Hepatic stellate cell (primary cell): ENCODE measurements at places on chromosomes 6 and 20.

GRCh38 chr6:132382630-132383175 lies 18.6 kb downstream of the MOXD1 start:
- DNase-seq: no peak

GRCh38 chr6:145060714-145061113 lies 674.6 kb downstream of the EPM2A start:
- DNase-seq: no peak

DNA sequence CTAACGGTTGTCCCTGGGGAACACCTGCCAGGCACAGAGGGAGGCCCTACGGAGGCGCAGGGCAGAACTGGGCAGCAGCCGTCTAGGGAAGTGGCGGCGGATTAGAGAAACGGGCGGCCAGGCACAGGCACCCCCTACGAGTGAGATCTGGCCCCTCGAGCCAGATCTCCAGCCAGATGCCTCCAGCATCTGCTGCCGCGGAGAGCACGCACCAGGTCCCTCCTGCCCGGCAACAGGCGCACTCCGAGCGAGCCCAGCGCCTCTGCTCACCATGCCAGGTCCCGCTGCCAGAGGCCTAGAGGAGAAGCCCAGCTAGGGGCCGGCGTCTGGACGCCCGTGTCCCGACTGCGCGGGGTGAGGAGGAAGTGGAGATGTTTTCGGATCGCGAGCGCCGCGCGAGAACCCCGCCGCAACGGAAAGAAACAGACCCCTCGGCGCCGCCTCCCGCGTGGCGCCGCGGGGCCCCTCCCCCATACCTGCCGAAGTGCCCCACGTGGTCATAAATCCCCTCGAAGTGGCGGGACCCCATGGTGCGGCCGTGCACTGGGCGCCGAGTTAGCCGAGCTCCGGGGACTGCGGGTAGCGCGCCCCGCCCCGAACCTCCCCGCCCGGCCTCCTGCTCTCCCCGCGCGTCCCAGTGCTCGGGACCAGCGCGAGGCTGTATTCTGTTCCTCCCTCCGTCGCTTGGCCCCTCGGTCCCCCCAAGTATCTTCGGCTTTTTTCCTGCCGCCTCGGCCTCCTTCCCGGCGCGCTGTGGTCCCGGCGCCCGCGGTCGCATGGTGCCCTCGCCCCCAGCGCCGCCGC lies at the start of gene SLC22A16:
Gene SLC22A16 (minus strand): TSS at position 568 of the 804 bp plus-strand sequence. CDS start 39 bp downstream, at position 529.
- no peak for DNase-seq

- no peak for DNase-seq
Observed at GRCh38 chr6:105753207-105753606, 332.9 kb upstream of the PRDM1 start.

DNA sequence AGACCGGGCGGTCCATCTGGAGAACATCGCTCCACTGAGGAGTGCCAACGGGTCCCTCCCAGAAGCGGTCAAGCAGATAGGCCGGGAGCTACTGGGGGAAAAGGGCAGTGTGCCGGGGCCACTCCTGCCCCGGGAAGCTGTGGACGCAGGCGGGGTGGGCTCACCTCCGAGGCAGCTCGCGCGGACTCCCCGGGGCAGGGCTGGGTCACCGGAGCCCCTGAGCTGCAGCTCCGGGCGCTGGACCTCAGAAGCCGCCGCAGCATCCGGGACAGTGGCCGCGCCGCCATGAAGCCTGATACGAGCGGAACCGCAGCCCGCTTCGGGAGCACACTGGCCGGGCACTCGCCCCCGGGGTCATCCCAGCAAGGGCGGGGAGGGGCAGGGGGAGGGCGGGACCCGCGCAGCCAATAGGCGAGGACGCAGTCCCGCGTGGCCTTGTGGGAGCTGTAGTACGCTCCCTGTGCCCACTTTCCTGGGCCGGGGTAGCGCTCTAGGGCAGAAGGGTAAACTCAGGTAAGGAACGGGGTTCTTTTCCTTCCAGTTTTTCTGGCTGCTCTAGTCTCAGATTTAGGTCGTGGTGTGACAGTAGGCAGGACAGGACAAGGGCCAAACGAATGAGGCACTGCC lies at the start of gene MOCS1:
Gene MOCS1 (minus strand): TSS at position 332 of the 627 bp plus-strand sequence. CDS start 45 bp downstream, at position 287.
- DNase-seq: peak; percentile 84

DNA sequence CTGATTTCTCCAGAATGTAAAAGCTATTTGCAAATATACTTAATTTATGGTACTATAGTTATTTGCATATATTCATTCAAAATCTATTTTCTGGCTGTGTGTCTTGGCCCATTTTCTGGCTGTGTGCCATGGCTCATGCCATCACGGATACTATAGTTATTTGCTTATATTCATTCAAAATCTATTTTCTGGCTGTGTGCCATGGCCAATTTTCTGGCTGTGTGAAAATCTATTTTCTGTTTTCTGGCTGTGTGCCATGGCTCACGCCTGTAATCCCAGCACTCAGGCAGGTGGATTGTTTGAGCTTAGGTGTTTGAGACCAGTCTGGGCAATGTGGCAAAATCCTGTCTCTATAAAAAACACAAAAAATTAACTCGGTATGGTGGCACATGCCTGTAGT lies 28.9 kb upstream of the RIPK1 start:
- no peak for DNase-seq

GRCh38 chr20:22339091-22339881 lies 245.1 kb downstream of the FOXA2 start:
- DNase-seq: peak; percentile 19

DNA sequence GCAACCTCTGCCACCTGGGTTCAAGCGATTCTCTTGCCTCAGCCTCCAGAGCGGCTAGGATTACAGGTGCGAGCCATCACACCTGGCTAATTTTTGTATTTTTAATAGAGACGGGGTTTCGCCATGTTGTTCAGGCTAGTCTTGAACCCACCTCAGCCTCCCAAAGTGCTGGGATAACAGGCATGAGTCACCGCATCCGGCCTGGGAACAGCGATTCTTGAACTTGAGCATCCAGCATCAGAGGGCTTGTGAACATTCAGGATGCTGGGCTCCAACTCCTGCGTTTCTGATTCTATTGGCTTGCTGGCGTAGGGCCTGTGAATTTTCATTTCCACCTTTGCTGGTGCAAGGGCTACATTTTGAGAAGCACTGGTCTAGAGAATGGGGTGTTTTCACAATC lies 24.5 kb upstream of the PIM1 start:
- DNase-seq: no peak

GRCh38 chr6:21438237-21438985 lies 155.1 kb upstream of the SOX4 start:
- no peak for DNase-seq

GRCh38 chr20:58361481-58362205 lies 27.4 kb upstream of the VAPB start:
- peak; percentile 71 for DNase-seq

- DNase-seq: no peak
Observed at GRCh38 chr6:131321589-131321988, 186.3 kb downstream of the AKAP7 start.

DNA sequence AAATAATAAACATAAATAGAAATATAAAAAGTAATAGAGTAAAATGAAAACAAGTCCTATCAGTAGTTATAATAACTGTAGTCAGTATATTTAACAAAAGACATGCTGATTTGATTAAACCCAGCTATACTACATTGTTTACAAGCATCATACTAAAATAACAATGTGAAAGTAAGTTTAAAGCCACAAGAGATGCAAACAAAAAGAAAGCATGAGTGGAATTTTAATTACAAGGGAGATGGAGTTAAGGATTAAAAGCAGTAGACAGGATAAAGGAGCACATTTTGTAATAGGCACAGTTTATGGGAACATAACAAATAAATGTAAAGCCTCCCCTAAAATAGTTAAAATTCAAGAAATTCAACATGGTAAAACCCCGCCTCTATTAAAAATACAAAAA lies 41.5 kb downstream of the SENP6 start:
- no peak for DNase-seq

DNA sequence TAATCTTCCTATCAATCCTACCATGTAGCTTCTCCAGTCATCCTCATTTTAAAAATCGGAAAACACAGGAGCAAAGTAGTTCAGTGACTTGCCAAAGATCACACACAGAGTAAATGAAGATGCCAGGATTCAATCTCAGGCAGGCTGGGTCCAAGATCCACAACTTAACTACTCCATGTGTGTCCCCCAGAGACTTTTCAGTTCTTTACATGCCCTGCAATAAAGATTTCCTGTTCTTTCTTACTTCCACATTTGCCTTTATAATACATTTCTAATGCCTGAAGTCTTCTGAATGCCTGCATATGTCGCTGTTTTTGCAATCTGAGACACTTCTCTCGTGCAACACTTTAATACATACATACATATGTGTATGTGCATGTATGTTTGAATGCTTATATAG lies 121.7 kb upstream of the MARCKS start:
- DNase-seq: no peak

- peak; percentile 64 for DNase-seq
Observed at GRCh38 chr6:152124429-152125074, 317.1 kb downstream of the ESR1 start.

DNA sequence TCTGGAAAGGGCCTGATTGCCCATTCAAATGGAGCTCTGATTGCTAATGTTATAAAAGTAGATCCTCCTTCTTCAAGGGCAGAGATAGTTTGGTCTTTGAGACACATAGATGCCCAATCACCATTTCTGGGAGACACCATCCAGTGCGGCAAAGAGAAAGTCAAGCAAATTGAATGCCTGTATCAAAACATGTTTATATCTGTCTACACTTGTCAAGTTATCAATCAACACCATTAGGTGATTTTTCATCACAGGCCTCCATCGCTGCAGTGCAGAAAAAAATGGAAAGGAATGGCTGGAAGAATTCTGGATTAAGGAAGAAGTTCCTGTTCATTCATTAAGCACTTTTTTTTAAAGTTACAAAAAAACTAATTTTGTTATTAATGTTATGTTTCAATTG lies 54.8 kb upstream of the ZFP64 start:
- no peak for DNase-seq

- DNase-seq: no peak
Observed at GRCh38 chr6:85396159-85396808, 53.6 kb upstream of the NT5E start.

GRCh38 chr20:36447101-36447500 lies 94.2 kb upstream of the MYL9 start:
- DNase-seq: no peak

DNA sequence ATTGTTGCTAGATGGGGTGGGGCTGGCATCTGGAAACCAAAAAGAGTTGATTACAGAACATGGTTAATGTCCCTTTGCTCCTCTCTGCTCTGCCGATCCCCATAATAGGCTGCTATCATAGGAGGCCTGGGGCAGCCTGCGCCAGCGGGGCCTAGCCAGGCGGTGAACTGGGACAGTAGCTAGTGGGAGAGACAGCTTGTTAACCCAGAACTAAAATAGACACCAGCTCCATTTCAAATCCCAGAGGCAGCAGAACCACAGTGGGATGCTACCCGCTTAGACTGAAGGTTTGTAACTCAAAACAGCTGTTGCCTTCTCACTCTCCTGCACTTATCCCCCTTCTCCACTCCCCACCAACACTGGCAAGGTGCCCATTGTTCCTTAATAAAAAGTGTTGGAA lies 98.5 kb downstream of the SSR1 start:
- no peak for DNase-seq

- no peak for DNase-seq
Observed at GRCh38 chr6:125587666-125588632, 161.5 kb upstream of the HEY2 start.

GRCh38 chr6:22320750-22321149 lies 23.9 kb upstream of the PRL start:
- DNase-seq: peak; percentile 44

- DNase-seq: peak; percentile 99
Observed at GRCh38 chr20:58623579-58624473, 27.3 kb upstream of the STX16 start.

GRCh38 chr20:58967652-58968429 lies 13.2 kb upstream of the NELFCD start:
- no peak for DNase-seq

DNA sequence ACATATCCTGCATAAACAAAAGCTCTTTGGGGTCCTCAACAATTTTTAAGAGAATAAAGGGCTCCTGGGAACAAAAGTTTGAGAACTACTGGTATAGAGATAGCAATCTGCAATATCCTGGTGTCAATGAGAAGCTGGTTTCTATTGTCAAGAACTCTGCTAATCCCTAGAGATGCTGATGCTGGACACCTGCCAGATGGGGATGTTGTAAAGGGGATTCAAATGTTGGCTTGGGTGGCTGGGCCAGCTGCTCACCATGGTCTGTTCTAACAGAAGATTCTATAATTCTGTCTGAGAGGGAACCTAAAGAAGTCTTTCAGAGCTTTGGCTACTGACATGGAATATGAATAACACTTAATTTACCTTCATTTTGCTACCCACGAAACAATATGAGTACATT lies 137.8 kb downstream of the BTBD9 start:
- no peak for DNase-seq

- DNase-seq: no peak
Observed at GRCh38 chr6:158705386-158706126, 55.7 kb downstream of the SYTL3 start.

- no peak for DNase-seq
Observed at GRCh38 chr20:24465730-24466129, 3.7 kb upstream of the SYNDIG1 start.

- DNase-seq: peak; percentile 92
Observed at GRCh38 chr6:28985462-28986164, 19.5 kb downstream of the ZNF311 start.

GRCh38 chr6:1059596-1059995 lies 252.3 kb upstream of the FOXQ1 start:
- no peak for DNase-seq

DNA sequence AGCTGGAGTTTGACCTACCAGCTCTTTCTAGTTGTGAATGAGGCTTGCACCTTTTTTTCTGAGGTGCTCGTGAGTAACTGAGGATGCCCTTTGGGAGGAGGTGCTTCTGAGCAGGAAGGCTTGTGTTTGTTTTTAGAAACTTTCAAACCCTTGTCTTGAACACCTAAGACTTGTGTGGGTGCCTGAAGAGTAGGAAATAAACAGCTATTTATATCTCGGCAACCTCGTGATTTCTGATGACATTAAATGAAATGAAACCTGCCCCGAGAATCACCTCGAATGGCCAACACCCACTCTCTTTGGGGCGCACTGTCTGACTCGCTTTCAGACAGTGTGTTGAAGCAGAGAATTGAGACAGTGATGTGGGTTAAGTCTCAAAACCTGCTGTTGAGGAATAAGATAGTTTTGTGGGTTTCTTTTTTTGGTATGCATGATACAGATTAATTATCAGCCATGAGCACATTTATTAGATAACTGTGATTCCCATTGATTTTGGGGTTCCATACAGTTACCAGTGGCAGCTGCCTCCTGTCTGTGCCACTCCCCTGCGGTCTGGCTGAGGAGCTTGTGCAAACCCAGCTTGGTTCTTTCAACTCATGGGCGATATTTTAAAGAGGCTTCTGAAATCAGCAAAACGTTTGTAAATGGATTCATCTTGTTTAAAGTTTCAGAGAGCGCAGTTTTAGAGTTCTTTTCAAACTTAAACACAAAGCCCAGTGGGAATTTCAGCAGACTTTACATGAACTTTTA lies 8.4 kb downstream of the IRF4 start:
- DNase-seq: no peak

- no peak for DNase-seq
Observed at GRCh38 chr6:41597246-41598000, 40.8 kb upstream of the MDFI start.

DNA sequence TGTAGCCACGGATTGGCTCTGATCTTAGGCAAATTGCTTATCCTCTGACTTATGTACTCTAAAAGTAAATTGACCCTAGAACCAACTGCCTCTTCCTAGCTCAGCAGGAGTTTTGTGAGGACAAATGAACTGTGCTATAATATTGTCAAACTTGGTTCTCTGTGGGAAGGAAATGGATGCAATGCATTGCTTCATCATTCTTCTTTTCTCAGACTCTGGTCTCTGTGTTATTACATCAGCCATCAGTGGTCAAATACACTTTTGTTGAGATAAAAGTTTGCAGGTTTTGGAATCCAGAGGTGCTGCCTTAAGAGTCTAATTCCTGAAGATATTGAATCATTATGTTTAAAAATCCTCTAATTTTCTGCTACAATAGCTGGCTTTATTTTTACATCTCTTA lies 64.9 kb downstream of the SLC24A3 start:
- DNase-seq: no peak

GRCh38 chr6:161434921-161435747 lies 161.3 kb upstream of the AGPAT4 start:
- peak; percentile 61 for DNase-seq
